ENCODE measurements at places on chromosomes 3 and 15.

DNA sequence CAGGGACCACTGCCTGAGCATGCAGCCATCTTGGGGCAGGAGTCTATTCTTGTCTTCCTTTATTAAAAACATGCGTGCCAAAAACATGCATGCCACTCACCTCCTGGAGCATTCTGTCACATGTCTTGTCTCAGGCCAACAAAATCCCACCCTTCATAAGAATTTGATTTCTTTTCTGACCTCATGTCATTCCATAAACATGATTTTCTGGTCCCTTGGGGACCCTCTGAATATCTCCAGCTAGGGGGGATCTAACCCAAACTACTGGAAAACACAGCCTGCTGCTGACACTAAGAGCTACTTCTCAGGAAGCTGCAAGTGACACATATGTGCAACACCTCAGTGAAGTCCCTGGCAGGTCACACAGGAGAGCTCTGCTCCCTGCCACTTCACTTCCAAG, 26.8 kb upstream of the NOX5 start:
- no peak for DNase-seq

GRCh38 chr3:95438274-95438673, 1375.4 kb downstream of the NSUN3 start:
- no peak for DNase-seq

DNA sequence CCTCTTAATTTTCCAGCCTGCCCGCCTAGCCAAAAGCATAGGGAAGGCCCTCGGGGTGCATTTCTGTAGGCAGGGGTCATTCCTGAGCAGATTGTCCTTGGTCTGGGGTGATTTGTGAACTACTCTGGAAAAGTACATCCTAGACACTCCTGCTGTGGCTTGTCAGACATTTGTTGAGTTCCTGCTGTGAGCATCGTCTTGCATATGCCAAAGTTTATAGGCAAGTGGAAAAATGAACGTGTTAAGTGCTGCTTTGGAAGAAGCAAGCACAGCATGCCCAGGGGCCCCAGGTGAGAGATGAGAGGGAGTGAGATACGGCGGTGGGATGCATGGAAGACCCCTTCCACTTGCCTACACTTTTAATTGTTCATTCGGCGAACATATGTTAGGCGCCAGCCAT, 237.7 kb upstream of the ST8SIA2 start:
- DNase-seq = no peak

DNA sequence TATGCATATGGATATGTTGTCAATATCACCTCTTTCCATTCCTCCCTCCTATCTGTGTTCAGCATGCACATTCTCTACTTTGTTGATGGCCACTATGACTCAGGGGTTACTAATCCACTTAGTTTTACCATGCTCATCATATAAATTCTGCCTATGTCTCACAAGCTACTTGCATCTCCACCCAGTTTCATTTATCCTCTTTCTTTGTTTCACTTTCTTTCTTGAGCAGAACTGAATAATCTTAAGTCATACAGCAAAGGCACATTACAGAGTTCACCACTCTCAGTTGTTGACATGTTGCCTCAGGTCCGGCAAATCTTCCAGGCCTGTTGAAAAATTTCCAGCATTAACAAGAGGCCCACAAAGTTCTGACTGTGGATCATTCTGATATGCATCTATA, 71.5 kb downstream of the SSR3 start:
- no peak for DNase-seq

DNA sequence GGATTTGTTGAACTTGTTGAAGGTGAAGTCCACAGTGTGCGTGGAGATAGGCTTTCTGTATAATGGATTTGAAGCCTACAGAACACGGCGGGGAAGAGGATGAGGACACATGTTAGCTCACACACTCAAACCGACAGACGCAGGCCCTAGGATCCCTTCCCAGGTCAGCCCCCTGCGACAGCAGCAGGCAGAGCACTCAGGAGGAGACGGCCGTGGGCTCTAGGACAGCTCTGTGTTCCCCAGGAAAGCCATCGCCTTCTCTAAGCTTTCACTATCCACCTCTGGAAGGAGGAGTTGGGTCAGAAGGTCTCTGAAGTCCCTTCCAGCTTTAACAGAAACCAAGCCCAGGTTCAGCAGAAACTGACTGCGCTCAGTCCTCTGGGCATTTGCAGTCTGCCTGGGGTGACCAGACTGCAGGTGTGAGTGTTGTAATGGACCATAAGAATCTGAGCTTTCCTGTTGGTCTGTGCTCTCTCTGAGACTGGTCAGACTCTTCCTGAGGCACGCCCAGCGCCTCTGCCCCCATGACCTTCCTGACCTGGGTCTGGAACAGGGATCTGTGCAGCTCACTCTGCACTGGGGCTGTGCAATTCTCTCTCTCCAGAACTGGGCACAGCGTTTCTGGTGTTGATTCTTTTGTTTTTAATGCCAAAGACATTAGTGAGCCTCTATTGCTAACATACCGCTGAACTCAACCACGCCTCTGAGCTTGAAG, 33.5 kb downstream of the UMPS start:
- no peak for DNase-seq

GRCh38 chr15:40565333-40566238, 744 bp upstream of the CCDC32 start:
- no peak for DNase-seq

GRCh38 chr15:77118882-77119321, 48.0 kb upstream of the TSPAN3 start:
- DNase-seq = peak; percentile 68

DNA sequence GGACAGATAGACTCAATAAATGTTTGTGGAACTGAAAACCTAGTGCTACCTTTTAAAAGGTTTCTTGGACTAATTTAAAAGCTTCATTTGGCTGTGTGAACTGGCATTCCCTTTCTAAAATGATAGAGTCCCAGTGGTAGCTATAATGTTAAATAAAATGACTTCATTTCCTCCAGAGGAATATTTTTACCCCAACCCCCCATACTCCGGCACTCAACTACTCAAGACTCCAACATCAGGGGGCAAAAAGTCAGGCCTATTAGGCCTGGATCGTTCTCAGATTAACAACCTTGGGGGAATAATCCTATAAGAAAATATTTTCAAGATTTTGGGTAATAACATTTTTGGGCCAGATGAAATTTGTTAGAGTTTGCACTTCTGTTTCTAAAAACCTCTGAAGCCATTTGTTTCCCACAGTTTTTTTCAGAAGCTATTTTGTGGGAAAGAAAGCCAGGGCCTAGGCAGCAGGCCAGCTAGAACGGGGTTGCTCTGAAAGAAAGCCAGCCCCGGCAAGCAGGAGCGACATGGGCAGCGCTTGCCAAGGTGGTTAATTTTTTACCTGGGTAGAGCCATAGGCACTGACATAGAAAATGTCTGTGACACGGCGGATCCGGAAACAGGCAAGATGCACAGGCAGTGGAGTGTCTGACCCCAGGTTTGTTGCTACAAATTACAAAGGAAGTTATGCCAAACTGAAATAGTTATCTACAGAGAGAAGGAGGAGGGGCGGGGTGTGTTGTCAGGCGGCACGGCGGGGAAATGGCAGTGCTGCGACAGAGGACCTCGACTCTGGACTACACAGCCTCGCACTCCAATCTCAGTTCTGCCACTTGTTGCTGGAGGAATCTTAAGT, 84.6 kb downstream of the MAGI1 start:
- DNase-seq = no peak

DNA sequence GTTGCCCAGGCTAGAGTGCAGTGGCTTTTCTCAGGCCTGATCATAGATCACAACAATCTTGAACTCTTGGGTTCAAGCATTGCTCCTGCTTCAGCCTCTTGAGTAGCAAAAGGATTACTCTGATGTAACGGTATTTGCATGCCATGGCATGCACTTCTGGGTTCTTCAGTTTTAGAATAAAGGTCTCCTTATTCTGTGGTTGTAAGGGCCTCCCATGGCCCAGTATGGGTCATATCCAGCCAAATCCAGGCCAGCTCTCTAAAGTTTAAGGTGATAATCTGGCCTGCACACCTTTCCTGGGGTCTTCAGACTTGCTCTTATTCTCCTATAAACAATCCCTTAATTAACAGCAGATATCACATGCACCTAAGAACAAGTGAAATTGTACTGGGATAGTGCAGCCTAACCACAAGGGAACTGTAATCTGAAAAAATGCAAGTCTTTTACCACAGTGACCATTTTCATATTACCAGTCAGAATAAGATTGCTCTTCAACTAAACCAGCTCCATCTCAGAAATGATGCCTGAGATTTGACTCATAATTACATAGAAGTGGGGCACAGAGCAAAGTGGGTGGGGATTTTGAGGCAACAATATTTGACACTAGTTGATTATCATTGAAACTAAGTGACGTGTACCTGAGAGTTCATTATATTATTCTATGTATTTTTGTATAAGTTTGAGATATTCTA, 25.4 kb downstream of the COMMD2 start:
- no peak for DNase-seq

DNA sequence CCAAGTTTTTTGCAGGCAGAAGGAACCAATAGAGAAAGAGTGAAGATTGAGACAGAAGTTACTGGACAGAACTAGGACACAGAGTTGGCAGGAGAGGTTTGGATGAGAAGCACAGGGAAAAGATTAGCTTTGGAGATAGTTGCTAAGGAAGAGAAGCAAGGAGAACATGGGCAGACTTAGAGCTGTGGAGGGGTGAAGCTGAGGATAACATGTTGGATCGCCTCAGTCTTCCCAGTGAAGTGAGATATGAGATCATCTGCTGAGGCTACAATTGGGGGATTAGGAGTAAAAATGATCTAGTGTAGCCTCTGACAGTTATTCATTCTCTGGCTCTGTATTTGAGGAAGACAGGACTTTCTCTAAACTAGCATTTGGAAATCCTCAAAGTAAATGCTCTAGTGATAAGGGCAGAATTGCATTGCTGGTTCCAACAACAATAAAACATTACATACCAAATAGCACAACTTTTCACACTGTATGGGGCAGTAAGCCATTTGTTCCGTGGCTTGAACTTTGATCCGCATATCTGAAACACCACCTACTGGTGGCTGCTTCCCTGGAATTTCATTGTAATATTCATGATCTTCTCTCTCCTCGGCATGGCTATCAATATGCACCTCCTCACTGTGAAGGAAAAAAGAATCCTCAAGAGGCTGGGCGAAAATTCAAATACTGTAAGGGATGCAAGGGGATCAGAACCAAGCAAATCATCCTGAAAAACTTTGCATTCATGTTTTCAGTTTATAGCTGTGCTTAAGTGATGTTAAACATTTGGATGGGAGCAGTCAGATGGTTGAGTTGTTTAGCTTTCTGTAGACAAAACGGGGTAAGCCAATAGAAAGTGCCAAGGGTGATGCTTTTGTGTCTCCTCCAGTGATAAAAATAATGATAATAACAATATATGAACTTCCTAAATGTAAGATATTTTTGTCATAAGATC, 22.2 kb upstream of the EID1 start:
- DNase-seq = peak; percentile 50

GRCh38 chr3:137998121-137999042, 11.6 kb upstream of the CLDN18 start:
- DNase-seq = no peak

GRCh38 chr3:66488492-66488891, 12.3 kb downstream of the LRIG1 start:
- no peak for DNase-seq

DNA sequence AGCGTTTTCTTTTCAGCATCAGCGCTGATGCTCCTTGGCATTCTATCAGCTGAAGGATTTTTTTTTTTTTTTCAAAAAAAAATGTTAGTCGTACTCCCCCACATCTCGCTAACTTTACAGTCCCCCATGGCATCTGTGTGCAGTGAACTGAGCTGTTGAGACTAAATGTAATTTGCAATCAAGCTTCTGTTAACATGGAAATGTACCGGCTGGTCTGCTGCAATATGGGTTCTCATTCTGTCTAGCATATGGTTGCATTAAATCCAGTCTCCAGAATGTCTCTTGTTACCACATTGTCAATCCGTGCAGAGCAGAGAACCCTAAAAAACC, 32.2 kb upstream of the TPRG1 start:
- no peak for DNase-seq

DNA sequence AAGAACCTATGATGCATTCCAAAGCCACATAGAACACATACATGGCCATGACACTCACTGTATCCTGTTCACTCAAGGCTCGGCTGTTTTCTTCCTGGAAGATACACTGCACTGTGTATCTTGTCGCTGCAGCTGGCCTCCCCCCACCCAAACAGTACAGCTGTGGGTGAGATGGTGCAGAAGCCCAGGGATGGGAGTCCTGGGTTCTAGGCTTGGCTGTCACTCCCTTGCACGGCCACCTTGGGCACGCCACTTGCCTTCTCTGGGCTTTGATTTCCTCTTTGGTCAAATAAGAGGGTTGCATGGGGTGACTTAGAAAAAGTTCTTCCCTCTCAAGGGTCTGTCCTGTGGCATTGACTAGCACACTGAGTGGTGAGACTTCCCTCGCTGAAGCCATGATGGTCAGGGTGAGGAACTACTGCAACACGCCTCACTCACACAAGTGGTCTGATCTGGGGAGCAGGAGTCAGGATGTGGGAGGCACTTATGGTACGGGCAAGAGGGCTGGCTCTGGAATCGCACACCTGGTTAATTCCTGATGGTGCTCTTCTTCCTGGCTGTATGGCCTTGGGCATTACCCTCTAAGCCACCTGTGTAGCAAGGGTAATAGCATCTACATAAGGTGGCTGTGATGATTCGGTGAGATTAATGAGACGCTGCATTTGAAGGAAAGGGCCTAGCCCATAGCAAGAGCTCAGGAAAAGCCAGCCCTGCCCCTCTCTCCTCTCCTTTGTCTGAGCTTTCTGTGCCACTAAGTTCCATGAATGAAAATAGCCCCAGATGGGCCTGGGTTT, 44.0 kb downstream of the ANP32A start:
- no peak for DNase-seq

DNA sequence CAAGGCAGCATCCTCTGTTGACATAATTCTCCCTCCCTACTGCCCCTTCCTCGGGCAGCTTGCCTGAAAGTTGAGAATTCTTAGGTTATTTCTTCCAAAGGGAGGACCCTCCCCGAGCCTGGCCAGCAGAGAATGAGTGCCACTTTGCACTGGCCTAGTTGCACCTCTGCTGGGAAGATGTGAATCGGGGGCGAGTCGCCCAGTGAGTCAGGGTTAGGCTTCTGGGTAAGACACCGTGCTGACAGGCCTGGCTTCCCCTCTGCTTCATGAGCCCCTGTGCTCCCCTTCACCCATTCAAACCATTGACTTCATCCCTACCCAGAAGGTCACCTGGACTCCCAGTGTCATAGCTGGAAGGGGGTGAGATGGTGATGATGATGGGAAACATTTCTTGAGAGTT, 82.3 kb downstream of the AAGAB start:
- no peak for DNase-seq

DNA sequence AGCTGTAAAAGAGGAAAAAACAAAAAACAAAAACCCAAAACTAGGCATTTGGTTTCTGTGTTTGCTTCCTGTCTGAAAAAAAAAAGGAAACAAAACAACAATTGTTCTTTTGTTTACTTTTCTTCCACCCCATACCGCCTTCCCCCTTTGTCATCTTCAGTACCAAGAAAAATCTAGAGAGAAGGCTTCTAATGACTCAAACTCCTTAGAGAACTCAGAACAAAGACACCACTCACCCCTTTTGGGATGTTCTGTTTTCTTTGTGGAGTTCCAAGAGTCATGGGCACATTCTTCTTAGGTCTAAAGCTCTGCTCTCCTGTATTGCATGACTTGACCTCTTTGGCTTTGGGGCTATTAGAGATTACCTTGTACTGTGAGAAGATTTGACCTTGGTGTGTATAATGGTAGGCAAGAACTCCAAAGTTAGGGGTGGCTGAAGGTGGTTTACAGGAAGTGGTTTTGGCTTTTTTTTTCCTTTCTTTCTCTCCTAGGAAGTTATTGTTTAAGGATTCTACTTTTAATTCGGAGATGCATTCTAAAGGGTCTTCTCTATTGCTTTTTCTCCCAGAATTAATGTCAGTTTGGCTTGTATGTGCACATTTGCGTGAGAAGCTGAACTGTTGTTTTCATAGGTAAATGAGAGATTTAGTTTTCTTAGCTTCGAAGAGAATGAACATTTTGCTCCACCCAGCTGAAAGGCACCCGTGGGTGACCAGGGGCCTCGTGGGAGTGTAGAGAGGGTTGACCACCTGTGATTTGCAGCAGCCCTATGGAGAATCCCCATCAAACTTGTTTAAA, 39.5 kb upstream of the ZBTB20 start:
- DNase-seq = no peak
